Stimulated activated naive CD4-positive, alpha-beta T cell treated with Interleukin-2 at 50 U/mL for 16 hours (primary cell): ENCODE measurements at places on chromosomes 7 and 10.

- no peak for DNase-seq
Measured at GRCh38 chr10:121961456-121961855, 13.6 kb downstream of the NSMCE4A start.

GRCh38 chr10:27035163-27035562 is 65.1 kb downstream of the ANKRD26 start:
- DNase-seq, result no peak

DNA sequence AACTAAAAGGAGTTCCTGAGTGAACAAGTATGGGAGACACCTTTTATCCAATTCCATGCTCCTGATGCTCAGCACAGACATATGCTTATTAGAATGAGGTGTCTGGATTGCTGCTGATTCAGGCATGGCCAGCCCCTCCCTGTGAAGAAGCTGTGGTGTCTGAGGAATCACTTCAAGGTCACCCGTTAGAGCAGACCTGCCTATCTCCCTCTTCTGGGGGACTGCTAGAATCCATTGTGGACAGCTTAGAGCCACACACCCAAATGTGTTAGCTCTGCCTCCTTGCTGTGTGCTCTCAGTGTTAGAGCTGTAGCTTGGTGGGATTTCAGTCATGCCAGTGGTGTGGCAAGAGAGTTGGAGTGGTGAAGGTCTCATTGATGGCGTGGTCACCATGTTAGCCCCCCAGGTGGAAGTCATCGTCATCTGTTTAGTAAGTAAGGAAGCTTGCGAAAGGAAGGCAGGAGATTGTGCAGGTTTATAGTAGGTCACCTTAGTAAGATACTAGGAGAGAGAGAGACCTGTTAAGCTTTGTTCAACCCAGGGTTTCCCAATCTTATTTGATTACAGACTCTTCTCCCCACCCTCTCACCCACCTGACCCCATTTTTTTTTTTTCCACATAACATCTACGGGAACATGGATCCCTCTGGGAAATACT is 12.8 kb downstream of the PRXL2A start:
- DNase-seq, result no peak

- DNase-seq, result no peak
Measured at GRCh38 chr7:151240942-151241754, 7.3 kb downstream of the SMARCD3 start.

GRCh38 chr10:71255808-71256660 is 43.7 kb downstream of the UNC5B start:
- DNase-seq, result no peak

DNA sequence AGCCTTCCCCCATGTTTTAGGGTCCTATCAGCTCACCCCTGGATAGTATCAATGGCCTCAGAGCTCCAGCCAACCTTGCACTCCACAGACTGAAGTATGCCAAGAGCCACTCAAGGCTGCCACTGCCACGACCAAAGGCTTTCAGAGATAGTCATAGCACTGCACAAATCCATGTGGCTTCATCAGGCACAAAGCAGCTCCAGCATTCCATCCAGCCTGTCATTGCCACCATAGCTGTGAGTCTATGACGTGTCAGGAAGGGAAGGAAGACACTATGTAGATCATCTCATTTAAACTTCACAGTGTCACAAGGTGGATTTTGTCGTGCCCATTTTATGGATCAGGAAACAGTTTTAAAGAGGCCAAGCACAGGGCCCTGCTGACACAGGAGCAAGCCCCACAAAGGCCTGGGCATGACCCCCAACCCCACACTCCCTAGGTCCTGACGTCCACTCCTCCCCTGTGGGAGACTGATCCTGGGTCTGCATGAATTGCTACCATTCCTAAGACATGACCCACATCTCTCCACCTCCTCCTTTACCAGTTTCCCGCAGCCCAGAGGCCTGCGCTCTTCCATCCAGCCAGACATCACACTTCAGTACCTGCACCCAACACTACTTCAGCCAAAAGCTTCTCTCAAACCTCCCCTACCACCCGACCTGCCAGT is 119.4 kb downstream of the DIP2C start:
- DNase-seq, result no peak

GRCh38 chr7:149216402-149216801 is 21.1 kb downstream of the ZNF282 start:
- DNase-seq, result no peak

GRCh38 chr7:79622781-79623180 is 169.3 kb upstream of the MAGI2 start:
- no peak for DNase-seq

- DNase-seq, result no peak
Measured at GRCh38 chr7:22137466-22137865, 191.8 kb upstream of the CDCA7L start.

GRCh38 chr10:99449023-99449422 is 18.6 kb upstream of the GOT1 start:
- DNase-seq, result no peak

DNA sequence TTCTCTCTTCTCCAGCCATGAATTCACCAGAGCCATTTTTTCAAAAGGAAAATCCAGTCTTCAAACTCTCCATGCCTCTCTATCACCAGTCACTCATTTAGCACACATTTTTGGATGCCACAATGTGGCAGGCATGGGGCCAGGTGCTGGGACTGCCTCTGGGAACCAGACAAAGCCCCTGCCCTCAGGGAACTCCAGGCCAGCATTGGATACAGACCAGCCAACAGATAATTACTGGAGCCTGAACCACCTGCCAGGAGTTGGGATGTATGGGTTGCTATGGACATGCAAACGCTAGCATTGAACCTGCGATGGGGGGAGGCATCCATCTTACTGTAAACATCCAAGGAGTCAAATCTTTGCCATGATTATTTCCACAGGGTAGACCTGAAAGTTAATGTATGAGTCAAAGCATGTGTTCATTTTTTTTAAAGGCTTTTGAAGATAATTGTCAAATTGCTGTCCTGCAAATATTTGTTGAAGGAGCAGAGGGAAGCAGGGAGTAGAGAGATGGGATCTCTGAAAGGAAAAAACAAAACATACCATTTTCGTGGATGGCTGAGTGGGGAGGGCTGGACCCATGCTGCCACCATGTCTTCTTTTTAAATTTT is 43.2 kb downstream of the SRRM3 start:
- no peak for DNase-seq

DNA sequence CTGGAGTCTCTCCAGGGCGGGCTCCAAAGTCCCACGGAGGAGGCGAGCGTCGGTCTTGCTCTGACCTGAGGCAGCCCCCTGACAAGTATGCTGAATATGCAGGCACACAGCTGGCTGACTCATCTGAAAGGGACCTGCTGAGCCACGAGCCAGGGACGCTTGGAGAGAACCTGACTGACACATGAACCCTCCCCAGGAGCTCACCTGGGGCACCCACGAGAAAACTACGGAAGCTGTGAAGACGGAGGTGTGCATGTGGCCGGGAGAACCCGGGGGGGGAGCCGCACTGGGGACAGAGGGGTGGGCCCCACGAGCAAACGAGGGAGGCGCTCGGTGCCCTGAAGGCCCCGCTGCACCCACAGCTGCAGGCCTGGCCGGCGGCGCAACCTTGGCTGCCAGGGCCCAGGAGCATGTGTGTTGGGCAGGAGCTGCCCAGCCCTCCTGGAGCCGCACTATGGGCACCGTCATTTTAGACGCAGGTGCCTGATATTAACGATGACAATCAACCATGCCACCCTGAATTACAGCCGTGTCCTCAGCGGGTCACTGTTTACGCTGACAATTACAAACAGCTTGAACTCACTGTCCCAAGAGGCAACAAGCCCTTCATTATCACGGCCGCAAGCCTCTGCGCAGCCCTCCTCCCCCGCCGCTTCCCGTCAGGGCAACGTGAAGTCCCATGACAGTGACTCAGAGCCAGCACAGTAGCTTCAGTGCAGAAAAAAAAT is 64.7 kb downstream of the DIP2C start:
- no peak for DNase-seq

- DNase-seq, result no peak
Measured at GRCh38 chr10:81843042-81843441, 32.0 kb upstream of the NRG3 start.

GRCh38 chr7:73879977-73880681 is 19.2 kb downstream of the TMEM270 start:
- no peak for DNase-seq

DNA sequence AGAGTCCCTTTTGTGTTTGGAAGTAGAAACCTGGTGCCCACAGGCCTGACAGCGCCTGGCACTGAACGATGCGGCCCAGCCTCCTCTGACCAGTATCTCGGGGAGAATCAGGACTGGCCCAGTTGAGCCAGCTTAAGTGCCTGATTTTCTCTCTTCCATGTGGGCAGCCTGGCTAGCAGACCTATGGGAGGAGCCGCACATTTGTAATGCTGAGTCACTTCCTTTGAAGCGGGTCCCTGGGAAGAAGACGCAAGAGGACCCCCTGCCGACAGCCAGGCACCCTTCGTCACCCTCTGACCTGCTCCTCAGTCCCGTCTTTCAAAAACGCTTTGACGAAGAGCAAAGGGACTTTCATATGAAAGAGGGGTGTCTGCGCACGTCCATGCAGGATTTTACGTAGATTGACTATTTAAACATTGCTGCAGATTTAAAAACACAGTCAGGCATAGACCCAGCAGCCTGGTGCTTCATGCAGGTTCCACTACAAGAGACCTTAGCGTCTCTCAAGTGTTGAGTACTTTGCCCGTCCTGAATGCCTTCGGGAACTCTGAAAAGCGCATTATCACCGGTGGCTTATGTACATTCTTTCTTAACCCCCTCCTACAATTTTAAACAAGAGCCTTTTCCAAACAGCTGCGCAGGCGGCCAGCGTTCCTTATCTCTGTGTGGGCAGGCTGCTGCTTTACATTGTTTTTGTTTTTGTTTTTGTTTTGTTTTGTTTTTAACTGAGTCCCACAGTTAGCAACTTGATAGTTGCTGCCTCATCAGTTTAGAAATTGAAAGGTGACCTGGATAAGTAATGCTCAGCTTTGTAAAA is 36.5 kb upstream of the AP5Z1 start:
- no peak for DNase-seq

- no peak for DNase-seq
Measured at GRCh38 chr10:14306190-14306589, 24.5 kb downstream of the FRMD4A start.

GRCh38 chr10:47184273-47184672 is 115.7 kb upstream of the GDF10 start:
- no peak for DNase-seq

GRCh38 chr10:14554491-14555205 is 220.0 kb downstream of the FAM107B start:
- no peak for DNase-seq

GRCh38 chr7:32119790-32120196 is 49.6 kb upstream of the PDE1C start:
- DNase-seq, result no peak

- no peak for DNase-seq
Measured at GRCh38 chr10:30386801-30387588, 37.9 kb upstream of the MTPAP start.
